ENCODE measurements at places on chromosomes 5 and 9. TPM values are rescaled to one million over a fixed set of nuclear protein-coding genes. Genes with fewer than 3 reads are reported as not detected.

DNA sequence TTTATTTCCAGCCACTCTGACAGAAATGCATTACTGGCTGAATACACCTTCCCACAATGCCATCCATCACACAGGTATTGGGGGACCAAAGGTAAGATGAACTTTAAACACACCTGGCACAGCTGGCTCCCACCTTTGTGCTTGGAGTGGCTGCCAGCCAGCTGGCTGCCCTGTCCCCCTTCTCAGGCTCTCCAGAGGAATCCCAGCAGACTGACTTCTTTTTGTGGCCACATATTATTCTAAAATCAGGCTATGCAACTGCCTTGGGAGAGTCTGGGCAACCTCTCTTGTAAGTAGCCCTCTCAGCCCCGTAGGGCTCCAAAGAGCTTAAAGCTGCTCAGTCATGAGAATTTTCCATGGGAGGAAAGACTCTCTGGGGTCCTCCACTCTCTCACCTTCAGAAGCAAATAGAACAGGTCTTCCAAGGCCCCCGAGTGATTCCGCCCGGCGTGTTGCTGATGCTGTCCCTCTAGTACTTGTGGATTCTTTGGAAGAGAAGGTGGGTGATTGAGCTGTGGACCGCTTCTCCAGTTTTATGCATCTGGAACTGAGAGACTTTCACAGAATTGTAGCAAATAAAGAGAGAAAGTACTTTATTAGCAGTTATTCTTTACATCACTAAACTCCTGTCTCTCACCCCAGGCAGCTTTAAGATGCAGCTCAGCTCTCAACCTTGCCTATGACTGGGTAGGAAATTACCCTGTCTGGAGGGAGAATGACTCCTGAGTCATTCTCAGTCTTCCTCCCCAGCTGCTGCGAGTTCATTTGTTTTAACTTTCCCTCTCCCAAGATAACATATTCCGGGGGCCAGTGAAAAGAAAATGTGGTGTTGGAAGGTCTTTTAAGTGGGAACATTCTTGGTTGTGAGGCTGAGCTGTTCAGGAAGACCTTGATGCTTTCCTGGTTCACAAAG, 159.4 kb upstream of the PITX1 start:
- DNase-seq, result no peak

DNA sequence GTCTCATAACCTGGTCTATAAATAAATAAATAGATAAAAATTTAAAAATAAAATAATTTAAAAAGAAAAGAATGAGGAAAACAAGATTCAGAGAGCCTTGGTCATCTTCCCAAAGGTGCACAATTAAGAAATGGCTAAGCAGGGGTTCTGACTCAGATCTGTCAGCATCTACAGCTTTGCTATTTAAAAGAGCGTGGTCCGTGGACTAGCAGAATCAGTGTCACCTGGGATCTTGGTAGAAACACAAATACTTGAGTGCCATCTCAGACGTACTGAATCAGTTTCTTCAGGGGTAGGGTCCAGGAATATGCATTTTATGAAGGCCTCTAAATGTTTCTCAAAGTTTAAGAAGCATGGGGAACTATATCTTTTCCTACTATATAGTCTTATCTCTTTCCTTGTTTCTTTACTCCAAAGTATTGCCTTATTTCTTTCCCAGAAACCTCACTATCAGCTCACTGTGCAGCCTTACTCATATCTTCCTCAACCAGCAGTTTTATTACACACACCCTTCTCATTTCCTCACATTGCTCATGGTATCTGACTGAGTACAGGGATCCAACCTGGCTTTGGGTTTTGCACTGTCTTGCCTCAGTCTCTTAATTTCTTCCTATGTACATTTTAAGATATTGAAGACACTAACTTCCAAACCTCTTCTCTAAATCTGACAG, 58.6 kb downstream of the TMC1 start:
- DNase-seq, result no peak

DNA sequence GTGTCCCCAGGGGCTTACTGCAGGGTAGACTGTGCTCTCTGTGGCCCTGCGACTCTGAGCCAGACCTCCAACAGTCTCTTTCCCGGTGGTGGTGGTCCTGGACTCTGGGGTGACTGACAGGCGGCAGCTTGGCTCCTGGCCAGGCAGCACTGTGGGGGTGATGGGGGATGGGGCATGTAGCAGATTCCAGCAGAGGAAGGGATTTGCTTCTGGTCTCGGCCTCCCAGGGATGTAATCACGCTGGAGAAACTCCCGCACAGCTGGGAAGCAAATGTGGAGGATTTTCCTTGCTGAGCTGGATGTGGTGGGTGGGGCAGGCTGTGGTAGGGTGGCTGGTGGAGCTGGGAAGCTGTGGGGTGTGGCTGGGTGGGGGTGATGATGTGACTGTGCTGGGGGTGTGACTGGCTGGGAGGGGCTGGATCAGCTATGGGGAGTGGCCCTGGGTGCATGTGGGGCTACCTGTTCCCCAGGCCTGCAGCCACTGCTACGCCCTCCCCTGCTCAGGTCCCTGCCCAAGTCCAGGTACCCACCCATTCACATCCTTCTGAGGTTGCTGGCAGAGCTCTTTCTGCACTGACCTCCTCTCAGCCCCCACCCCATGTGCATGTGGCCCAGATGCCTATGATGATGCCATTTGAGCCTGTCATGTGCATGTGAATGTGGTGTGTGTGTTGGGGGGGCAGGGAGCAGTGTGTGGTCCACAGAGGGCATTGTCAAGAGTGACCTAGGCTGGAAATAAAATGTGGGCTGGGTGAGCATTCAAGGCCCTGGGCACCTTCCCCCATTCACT, 3.8 kb downstream of the NDST1 start:
- no peak for DNase-seq

- DNase-seq, result no peak
Measured at GRCh38 chr5:139295346-139296057, 2.0 kb downstream of the MATR3 start.

- no peak for DNase-seq
Measured at GRCh38 chr5:138625134-138625533, 49.9 kb upstream of the HSPA9 start.

DNA sequence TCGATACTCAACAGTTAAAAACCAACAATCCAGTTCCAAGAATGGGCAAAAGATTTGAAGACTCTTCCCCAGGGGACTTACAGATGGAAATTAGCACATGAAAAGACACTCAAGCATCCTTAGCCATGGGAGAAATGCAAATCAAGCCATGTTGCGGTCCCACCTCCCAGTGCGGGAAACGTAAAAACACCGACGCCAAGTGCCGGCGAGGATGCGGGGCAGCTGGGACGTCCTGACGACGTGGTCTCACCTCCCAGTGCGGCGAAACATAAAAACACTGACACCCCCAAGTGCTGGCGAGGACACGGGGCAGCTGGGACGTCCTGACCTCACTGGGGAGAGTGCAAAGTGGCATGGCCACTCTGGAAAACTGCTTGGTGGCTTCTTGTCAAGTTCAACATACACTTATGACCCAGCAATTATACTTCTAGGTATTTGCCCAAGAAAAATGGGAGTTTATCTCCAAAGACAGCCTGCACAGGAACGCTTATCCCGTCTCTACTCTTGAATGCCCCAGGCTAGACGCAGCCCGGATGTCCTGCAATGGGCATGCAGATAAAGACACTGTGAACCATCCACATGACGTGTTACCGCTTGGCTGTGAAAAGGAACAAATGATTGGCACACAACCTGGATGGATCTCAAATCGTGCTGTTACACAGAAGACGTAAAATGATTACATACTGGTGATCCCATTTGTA, 60.1 kb upstream of the UBAC1 start:
- DNase-seq, result no peak

GRCh38 chr5:154484393-154485095, 6.5 kb upstream of the HAND1 start:
- no peak for DNase-seq

- DNase-seq, result no peak
Measured at GRCh38 chr5:133381041-133381440, 231.3 kb downstream of the FSTL4 start.

DNA sequence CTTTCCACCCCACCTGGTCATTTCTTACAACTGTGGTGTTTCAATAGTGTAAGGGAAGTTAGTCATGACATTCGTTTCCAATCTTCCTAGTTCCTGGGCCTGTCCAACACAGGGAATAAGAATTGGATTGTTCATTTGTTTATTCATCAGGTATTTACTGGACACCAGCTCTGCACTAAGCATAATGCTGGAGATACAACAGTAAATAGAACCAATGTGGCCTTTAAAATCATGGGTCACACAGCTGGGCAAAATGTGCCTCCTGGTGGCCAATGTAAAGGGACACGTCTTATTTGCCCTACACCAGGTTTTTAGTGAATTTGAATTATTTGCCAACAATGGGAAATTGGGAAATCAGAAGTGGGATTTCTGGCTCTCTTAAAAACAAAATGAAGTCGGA, 10.4 kb downstream of the ABLIM3 start:
- DNase-seq, result no peak

- DNase-seq, result no peak
Measured at GRCh38 chr5:178630475-178630930, 3.7 kb upstream of the CLK4 start.

- no peak for DNase-seq
Measured at GRCh38 chr5:7220156-7220555, 175.8 kb upstream of the ADCY2 start.

GRCh38 chr5:98499892-98500291, 273.6 kb upstream of the RGMB start:
- DNase-seq, result no peak

DNA sequence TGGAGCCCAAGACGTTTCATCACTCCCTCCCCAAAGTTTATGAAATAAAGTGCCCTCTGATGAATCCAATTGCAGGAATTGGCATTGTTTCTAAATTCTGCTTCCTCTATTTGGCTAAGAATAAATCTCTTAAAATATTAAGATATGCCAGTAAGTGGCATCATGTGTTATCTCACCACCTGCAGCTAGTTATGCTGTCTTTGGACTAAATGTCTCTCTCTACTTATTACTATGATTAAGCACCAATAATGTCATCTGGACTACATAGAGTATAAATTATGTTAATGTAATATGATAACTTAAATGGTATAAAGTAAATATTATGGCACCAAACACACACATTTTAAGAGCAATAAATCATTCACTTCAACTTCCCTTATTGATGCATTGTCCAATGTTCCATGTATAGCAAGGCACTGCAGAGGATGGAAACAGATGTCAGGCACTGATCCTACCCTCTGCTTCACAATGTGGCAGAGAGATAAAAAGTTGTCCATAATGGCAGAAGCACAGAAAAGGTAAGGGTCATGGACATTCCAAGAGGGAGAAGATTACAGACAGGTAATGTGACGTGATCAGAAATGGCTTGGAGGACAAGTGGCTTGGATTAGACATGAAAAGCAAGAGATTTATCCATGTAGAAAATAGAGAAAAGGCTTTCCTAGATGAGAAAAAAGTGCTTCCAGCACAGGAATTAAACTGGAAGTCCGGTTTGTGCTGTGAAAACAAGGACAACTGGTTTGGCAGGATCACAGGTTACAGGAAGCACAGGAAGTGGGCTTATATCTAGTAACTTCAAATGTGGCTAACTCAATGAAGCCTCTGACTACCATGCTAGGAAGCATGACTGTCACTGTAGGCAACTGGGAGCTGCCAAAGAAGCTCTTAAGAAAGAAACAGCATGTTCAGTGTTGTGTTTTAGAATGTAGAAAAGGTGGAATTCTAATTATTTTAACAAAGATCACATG, 26.7 kb downstream of the MARCHF11 start:
- no peak for DNase-seq

DNA sequence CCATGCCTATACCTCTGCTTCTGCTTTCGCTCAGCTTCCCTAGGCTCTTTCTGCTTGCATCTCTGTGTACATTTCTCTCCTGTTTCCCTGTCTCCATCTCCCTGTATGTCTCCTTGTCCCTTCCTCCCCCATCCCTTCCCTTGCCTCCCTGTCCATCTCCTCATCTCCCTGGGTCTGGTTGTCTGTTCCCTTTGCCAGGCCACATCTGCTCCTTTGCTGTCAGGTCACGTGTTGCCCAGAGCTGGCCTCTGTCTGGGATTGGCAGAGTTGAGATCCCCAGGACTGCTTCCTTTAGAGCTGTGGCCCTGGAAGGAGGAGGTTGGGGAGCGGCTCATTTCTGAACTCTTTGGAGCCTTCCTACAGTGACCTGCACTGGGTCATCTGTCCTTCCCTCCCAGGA, 31.8 kb upstream of the PTGS1 start:
- no peak for DNase-seq

DNA sequence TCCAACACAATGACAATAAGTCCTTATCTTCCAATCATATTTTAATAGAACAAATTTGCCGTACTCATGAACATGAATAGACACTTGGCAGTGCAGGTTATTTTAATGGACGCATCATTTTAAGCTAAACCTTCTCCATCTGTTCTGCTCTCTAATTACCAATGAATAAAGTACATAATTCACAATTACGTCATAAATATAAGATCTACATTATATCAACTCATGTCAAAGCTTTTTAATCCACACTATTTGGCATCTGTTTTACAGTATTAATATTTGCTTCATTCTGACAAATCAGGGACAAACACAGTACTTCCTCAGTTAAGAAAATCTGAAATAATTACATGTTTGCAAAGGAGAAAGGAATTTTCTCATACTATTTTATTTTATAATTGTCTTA, 344.1 kb upstream of the DMAC1 start:
- no peak for DNase-seq

DNA sequence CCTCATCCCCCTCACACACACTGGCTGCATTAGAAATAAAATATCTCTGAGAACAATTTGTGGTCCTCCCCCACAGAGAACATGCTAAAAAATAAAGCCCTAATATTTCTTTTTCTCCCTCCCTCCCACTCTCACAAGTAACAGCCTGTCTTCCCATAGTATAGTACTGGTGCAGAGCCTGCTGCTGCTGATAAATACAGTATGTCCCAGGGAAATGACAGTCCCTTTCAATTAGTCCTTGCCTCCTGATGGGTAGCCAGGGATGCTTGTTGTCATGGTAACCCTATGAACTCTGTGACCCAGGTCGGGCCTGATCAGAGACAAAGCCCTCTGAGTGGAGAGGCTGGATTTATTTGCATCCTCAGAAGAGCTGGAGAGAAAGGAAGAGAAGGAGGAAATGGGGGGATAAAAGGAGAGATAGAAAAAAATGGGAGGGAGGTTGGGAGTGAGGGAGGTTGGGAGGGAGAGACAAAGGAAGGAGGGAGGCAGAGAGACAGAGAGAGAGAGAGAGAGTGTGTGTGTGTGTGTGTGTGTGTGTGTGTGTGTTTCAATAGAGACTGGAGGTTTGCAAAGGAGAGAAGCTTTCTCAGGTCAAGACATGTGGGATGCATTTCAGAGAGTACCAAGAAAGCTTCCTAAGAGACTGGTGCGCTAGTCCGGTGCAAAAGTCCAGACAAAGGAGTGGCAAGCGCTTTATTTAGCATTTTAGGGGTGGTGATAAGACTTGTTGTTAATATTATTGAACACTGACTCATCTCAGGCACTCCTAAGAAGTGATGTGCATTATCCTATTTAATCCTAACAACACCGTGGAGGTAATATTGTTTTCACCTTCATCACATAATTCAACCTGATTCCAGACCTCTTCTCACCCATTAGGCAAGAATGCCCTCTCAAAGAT, 260.8 kb downstream of the FAM114A2 start:
- DNase-seq, result no peak

The CXCL14 gene
- not detected for total RNA-seq

The PCDHB15 gene
- not detected for total RNA-seq

The TMC1 gene
- not detected for total RNA-seq

The RASGRF2 gene
- 13.5 TPM for total RNA-seq

The DMRT2 gene
- total RNA-seq, result not detected

The LCN10 gene
- 1.1 TPM for total RNA-seq

The BAAT gene
- total RNA-seq, result not detected

The INSYN2B gene
- not detected for total RNA-seq

The PCDHB16 gene
- total RNA-seq, result not detected

The PCDHA9 gene
- total RNA-seq, result not detected

The GLRA1 gene
- not detected for total RNA-seq

The BNC2 gene
- not detected for total RNA-seq

The LHX3 gene
- total RNA-seq, result not detected

All from CD8-positive, alpha-beta memory T cell (primary cell).